Stimulated activated CD4-positive, alpha-beta T cell treated with anti-CD3 and anti-CD28 coated beads, Interleukin-2, amount 100 ng/mL, for 4 hours (primary cell): ENCODE measurements at places on chromosomes 6 and 20.

DNA sequence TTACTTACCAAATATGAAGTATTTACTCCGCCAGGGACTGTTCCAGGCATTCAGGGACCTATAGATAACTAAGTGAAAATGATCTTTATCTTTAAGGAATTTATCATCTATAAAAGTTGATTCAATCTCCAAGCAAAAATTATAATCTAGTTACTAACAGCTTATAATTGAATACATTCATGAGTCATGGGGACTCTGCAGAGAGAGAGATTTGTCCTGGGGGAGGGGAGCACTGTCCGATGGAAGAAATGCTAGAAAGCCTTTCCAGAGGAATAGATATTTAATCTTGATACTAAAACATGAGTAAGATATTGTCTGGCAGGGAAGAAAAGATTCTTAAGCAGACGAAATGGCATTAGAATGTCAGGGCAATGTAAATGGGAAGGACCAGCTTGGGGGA, 139.3 kb downstream of the CD164 start:
- no peak for DNase-seq

DNA sequence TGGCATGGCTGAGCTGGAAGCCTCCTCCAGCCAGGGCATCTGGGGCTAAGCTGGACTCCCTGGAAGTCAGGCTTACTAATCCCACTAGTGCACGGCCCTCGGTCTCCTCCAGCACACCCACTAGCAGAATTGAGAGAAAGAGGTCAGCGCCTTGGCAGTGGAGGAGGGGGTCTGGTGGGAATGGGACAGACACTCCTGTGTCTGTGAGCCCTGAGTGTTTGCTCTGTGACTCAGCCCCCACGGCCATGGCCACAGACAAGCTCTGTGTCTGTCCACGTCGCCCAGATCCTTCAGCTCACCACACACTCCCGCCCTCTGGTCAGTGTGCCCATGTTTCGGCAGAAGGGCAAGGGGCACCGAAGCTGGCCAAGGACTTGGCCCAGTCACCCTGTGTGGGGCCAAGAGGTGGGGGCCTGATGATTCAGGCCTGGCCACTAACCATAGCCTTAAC, 8.8 kb downstream of the MDFI start:
- no peak for DNase-seq

DNA sequence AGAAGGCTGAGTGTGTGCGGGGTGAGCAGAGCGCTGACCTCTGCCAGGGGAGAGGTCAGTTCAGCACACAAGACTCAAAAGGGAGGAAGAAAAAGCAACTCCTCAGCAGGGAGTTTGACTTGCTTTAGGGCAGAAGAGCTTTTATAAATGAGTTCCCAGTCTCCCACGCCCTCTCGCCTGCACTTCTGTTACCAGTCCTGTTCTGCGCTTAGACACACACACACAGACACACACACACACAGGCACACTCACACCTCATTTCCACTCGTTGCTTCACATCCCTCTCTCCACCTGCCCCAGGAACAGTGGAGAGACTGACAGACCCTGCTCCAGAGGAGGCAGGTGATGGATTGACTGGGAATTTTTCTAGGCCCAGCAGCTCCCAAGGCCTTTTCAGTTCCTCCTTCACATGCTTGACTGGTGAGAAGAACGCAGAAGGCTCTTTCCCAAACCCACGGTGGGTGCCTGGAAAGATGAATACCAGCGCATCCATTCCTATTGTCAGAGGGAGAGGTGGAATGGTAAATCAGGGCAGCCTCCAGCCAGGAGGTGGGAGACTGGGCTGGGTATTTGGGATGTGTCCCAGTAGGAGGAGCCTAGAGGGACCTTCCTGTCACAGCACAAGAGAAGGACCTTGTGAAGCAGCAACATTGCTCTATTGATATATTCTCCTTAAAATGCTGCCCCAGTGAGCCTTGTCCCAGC, 43.7 kb downstream of the JAG1 start:
- DNase-seq = no peak

DNA sequence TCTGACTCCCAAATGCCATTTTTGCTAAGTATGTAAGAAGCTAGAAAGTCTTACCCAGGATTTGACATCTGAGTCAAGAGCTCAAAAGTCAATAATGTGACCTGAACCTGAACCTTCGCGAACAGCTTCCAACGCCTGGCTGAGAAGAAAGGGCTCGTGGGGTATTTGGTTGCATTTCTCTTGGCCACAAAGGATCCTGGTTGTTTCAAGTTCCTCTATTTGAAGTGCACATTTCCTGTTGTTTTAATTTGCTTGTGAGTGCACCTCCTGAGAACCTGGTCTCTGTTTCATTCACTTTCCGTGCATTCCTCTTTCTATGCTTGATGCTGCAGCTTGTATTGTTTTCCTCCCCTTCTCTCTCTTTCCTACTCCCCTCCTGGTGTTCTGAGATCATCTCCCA, 212.5 kb downstream of the FOXA2 start:
- DNase-seq = no peak

- no peak for DNase-seq
These were observed 145.7 kb downstream of the RIMS1 start for GRCh38 chr6:72032086-72032485.

- DNase-seq = no peak
These were observed 241.7 kb downstream of the ATXN1 start for GRCh38 chr6:16519265-16520242.

- DNase-seq = no peak
These were observed 151.1 kb upstream of the B3GAT2 start for GRCh38 chr6:71107911-71108420.

GRCh38 chr6:111846066-111846465, 27.2 kb downstream of the FYN start:
- DNase-seq = no peak

DNA sequence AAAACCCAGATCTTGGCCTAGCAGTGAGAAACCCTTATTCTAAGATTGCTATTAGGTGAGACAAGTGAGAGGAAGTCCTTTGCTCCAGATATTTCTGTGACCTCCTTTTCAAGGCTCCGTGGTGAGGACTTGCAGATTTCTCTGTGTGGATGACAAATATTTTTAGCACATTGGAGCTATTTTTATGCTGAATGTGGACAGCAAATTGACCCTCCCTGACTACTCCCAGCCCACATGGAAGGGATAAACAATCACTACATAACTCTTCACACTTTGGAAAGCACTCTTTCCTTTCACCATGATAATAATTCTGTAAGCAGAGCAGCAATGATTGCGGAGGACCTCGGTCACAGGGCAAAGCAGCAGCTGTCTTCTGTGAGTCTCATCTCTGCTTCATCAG, 88.0 kb upstream of the ADGRF1 start:
- DNase-seq = no peak

GRCh38 chr6:149014631-149015534, 268.1 kb downstream of the UST start:
- DNase-seq = no peak

DNA sequence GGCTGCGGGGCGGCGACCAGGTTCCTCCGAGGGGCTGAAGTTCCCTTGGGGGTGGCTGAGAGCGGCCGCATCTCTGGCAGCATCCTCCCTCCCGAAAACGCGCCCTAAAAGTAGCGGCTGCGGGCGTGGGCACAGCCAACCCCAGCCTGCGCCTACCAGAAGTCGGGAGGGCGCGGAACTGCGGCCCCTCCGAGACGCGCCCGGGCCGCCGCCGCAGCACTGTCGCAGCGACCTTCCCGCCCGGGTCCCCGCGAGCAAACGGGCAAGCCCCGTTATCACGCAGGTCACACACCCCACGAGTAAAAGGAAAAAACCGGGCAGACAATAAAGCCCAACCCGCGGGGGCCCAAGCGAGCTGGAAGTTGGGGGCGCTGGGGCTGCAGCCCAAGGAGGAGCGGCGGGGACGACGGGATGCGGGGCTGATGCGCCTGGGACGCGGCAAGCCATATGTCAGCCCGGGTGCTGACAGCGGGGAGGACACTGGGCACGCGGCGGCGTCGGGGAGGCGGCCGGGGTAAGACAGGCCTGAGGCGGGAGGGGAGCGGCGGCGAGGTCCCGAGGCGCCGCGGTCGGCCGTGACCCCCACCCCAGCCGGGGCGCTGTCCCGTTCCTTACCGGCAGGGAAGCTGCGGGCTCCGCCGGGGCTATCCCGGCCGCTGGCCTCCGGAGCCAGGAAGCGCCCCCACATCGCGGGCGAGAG, 659 bp downstream of the CEP85L start:
- DNase-seq = no peak

- DNase-seq = no peak
These were observed 20.1 kb upstream of the EMILIN3 start for GRCh38 chr20:41386502-41387427.

GRCh38 chr20:39358052-39358451, 395.9 kb downstream of the DHX35 start:
- DNase-seq = no peak

GRCh38 chr6:20744911-20745557, 210.8 kb downstream of the CDKAL1 start:
- no peak for DNase-seq

- no peak for DNase-seq
These were observed 74.1 kb downstream of the SLC35B3 start for GRCh38 chr6:8361259-8361658.

GRCh38 chr20:41330343-41330720, 10.3 kb upstream of the LPIN3 start:
- no peak for DNase-seq

DNA sequence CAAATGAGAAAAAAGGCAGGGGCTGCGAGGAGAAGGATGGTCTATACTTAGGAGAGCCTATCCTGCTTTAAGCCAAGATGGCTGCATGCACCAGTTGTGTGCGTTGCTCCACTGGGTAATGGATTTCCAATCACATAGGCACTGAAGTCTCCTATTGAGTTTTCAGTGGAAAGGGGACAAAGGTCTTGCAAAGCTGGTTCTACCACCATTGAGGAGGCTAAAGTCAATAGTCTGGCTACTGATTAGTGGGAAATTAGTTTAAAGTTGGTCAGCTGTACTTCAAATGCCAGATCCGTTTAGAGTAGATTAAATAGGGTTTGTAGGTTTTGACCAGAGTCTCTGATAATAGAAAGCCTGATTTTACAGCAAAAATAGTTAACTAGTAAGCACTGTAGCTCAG, 104.9 kb downstream of the SESN1 start:
- no peak for DNase-seq

GRCh38 chr6:125253881-125254280, 47.9 kb downstream of the HDDC2 start:
- DNase-seq = no peak

GRCh38 chr20:11324990-11325389, 592.7 kb upstream of the BTBD3 start:
- DNase-seq = no peak
